Effector memory CD4-positive, alpha-beta T cell (primary cell): ENCODE measurements at places on chromosomes 5 and 9.

DNA sequence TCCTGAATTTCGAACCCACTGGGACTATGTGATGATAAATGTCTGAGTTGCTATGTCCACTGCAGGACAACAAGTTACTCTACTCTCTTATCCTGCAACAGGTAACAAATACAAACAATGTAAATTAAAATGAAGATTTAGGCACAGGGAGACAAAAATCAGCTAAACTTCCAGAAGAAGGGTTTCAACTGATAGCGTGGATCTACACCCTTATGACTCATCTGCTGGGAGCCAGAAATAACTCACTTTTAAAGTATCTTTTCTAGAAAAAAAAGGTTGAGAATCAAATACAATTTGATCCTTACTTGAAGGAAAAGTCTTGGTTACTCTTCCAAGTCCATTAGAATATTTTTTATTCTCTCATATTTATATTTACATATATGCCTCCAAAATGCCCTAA, 21.4 kb downstream of the PJA2 start:
- DNase-seq, result no peak

GRCh38 chr9:35350827-35351549, 138.9 kb upstream of the RUSC2 start:
- DNase-seq, result no peak

- no peak for DNase-seq
These were observed 341.7 kb upstream of the CLINT1 start for GRCh38 chr5:158200619-158201018.

DNA sequence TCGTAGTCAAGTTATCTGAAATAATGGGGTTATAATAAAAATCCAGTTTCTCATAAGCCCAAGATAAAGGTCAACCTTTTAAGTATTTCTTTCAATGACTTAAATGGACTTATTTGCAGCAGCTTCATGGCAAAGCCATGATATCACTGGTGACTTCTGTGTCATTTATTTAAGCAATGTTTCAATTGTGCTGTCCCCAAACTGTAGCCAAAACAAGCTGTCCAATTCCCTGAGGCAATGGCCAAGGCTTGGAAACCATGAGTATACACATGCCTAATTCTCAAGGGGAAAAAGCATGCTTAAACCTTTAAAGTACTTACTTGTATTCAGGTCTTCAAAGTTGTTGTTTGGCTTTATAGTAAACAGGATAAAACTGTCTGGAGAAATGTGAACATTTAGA, 376.4 kb upstream of the TNC start:
- DNase-seq, result no peak

DNA sequence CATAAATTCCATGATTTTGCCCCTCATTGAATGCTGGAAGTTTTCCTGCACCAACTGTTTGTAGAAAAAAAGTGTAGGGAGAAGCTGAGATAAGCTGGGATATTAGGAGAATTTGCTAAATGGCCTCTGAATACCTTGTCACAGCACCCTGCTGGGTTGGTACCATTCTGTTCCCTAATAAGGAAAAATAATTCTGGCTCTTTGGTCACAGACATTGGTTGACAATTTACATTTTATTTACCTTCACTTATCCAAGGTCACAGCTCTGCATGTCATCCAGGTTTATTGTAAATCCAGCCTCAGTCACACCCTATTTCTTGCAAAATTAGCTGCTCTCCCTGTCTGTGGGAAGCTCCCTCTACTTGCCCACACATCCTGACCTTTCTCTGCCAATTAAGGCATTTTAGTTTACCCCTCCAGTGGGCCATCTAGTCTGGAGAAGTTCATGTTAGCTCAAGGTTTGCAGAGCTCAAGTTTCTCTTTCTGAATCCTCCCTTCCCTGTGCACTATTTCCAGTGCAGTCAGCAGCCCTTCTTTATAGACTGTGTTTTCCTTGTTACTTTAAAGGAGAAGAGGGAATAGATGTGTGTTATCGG, 115.4 kb upstream of the NTRK2 start:
- DNase-seq, result no peak

DNA sequence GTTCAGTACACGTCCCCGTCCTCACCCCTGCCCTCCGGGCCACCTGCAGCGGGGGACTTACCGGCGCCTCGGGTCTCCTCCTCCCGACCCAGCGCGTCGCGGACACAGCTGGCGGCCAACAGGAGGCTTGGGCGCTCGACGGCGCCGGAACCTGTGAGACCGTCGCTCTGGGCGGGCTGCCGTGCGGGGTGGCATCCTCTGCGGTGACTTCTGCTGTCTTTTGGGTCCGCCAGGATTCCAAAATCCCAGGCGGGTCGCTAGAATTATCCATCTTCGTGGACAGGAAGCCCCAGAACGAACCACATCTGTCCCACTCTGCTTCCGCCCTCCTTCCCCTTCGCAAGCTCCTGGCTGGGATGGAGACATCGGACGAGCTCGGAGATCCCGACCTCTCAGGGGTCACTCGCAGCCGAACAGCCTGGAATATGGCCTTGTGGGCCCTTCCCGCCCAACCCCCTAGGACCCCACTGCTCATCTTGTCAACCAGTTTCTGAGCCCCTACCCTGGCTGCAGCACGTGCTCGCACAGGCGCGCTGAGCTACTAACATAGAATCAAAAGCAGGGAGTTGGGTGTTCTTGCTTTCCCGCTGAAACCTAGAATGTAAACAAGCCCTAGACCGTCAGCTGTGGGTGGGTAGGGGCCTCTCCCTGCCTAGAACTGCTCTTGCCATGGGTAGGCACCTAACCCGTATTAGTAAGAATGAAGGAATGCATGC, 947 bp upstream of the MARCHF3 start:
- no peak for DNase-seq

GRCh38 chr5:73908395-73908794, 282.4 kb downstream of the ARHGEF28 start:
- no peak for DNase-seq

DNA sequence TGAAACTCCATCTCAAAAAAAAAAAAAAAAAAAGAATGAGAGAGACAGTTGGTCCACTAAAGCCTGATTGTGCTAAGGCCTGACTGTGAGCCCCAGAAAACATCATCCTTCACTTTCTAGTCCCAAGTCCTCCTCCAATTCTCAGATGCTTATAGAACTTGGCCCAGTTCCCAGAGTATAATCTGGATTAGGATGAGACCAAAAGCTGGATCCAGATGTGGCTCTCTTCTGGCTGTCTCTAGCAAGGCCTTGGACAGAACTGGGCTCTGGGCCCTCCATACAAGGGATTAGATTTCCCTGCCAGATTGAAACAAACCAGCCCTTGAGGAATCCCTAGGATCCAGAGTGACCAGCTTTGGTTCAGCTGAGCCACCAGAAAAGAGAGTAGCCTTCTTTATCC, 98.4 kb upstream of the ZNF366 start:
- no peak for DNase-seq

DNA sequence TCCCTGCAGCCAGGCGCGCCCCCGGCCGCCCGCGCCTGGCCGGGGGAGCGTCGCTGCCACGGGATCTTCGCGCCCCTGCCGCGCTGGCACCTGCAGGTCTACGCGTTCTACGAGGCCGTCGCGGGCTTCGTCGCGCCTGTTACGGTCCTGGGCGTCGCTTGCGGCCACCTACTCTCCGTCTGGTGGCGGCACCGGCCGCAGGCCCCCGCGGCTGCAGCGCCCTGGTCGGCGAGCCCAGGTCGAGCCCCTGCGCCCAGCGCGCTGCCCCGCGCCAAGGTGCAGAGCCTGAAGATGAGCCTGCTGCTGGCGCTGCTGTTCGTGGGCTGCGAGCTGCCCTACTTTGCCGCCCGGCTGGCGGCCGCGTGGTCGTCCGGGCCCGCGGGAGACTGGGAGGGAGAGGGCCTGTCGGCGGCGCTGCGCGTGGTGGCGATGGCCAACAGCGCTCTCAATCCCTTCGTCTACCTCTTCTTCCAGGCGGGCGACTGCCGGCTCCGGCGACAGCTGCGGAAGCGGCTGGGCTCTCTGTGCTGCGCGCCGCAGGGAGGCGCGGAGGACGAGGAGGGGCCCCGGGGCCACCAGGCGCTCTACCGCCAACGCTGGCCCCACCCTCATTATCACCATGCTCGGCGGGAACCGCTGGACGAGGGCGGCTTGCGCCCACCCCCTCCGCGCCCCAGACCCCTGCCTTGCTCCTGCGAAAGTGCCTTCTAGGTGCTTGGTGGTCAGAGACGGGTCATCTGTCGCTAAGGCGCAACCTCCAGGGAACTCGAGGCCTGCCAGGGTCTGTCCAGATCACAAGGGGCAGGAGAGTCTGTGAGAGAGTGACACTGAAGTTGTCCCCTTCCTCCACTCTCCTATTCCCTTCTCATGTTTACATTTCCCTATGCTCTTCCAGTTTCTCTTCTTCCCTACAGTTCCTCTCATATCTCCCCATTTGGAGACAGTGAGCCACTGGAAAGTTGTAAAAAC, 1.3 kb downstream of the GPR150 start:
- peak; percentile 25 for DNase-seq
